ENCODE measurements at places on chromosomes 1 and 21.

GRCh38 chr1:38891753-38892152 is 10.4 kb upstream of the GJA9 start:
- no peak for DNase-seq

DNA sequence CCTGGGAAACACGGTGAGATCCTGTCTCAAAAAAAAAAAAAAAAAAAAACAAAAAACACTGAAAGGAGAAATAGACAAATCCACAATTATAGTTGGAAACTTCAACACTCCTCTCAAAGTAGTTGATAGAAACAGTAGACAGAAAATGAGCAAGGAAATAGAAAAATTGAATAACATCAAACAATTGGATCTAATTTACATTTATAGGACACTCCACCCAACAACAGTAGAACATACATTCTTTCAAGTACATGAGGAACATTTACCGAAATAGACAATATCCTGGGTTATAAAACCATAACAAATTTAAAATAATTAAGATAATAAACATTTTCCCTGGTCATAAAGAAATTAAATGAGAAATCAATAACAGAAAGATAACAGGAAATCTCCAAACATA is 14.9 kb upstream of the ZMYM1 start:
- DNase-seq, result no peak

GRCh38 chr1:94039871-94040569 is 80.9 kb downstream of the ABCA4 start:
- DNase-seq, result no peak

DNA sequence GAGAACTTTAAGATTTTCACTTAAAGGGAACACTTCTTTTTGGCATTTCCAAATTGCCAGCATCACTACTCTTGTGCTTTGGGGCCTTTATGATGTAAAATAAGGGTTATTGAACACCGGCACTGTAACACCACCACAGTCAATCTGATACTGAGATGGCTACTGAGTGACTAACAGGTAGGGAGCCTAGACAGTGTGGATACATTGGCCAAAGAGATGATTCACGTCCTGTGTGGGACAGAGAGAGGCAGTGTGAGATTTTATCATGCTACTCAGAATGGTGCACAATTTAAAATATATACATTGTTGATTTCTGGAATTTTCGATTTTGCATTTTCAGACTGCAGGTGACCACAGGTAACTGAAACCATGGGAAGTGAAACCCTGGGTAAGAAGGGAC is 261.6 kb downstream of the SPATA17 start:
- DNase-seq, result no peak

DNA sequence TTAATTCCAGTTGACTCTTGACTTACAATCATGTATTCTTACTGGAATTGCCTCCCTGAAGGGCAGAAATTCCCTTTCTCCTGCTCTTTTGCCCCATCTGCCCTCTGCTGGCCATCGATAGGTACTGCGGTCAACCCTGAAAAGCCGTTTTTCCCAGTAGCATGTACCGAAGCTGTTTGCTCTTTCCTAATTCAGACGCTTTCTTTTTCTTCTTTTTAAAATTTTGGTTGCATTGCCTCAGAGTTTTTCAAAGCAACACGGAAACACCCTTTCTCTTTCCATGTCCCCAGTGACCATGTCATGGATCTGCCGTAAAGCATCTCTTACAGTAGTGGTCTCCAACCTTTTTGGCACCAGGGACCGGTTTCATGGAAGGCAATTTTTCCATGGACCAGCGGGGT is 164.2 kb upstream of the C1orf21 start:
- no peak for DNase-seq

- DNase-seq, result no peak
These were observed 88.6 kb downstream of the ADAMTS1 start for GRCh38 chr21:26756491-26757159.

- DNase-seq, result no peak
These were observed 86.2 kb downstream of the CLIC6 start for GRCh38 chr21:34754690-34755647.

DNA sequence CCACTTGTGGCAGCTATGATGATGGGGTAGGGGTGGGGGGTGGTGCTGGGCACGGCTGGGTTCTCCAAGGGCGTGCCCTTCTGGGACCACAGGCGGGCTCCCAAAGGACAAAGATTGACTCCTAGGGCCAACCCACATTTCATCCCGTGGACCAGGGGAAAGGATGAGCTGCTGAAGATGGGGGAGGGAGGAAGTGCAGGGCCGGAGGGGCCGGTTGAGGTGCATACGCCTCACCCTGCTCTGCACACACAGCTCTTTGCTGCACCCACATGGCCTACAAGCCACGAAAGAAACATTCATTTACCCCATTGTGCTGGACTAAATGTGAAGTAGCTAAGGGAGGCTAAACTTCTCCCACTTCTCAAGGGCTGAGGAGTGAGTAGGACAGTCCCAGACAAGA is 34.2 kb upstream of the GNPAT start:
- no peak for DNase-seq

DNA sequence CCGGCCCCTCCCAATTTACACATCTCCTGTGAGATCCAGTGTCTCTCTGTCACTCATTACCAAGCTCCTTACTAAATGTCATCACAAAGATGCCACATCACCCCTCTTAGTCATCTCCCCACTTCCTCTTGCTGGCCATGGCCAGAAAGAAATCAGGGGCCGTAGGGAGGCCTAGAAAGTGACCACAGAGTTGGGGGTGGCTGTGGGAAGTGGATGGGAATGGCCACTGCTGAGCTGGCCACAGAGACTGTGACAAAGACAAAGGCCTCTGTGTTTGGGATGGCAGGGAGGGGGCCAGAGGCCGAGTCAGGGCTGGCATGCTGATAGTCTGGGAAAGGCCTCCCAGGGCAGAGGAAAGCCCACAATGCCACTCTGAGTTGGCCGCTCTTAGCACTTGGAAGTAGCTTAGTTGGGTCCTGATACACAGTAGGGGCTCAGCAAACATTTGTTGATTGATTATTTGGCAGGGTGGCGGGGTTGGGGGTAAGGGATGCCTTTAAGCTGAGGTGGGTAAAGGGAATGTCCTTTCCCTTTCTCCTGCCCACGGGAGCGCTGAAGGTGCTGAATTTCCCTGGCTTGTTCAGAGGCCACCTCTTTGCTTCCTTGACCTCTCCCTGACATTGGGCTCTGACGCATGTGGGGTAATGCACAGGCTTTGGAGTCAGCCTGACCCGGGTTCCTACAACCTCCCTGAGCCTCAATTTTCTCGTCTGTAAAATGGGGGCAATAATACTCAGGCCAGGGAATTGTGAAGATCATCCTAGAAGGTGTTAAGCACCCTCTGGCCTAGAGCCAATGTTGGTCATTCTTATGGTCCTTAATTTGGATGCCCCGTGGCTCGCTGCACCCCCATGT is 13.2 kb downstream of the NAV1 start:
- DNase-seq, result no peak

DNA sequence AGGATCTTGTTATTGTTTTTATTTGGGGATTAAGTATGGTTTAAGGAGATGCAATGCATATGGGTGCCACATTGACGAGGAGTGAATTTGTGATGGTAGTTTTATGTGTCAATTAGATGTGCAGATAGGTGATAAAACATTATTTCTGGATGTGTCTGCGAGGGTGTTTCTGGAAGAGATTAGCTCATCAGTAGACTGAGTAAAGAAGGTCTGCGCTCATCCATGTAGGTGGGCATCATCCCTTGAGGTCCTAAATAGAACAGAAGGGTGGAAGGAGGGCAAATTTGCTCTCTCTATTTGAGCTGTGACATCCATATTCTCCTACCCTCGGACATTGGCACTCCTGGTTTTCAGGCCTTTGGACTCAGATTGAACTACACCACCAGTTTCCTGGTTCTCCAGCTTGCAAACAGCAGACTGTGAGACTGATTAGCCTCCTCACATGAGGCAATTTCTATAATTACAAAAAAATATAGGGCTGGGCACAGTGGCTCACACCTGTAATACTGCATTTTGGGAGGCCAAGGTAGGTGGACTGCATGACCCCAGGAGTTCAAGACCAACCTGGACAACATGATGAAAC is 118.2 kb upstream of the ZNF678 start:
- DNase-seq, result no peak

GRCh38 chr1:90721210-90722194 is 4.4 kb upstream of the BARHL2 start:
- DNase-seq, result no peak

DNA sequence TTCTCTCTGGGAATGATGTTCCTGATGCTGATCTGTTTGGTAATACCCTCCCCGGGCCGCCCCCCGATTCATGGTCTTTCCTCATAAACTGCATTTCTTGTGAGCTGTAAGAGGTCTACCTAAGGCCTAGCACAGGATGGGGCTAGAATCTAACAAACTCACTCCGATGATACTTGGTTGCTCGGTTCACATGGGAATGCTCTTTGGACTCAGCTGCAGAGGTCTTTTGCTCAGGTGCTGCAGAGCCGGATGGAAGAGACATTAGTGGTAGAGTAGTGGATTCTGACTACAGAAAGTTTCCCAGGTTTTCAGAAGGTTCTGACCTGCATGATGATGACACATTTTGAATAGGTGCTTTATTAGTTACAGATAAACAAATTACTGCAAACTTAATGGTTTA is 8.3 kb upstream of the TMEM269 start:
- no peak for DNase-seq

DNA sequence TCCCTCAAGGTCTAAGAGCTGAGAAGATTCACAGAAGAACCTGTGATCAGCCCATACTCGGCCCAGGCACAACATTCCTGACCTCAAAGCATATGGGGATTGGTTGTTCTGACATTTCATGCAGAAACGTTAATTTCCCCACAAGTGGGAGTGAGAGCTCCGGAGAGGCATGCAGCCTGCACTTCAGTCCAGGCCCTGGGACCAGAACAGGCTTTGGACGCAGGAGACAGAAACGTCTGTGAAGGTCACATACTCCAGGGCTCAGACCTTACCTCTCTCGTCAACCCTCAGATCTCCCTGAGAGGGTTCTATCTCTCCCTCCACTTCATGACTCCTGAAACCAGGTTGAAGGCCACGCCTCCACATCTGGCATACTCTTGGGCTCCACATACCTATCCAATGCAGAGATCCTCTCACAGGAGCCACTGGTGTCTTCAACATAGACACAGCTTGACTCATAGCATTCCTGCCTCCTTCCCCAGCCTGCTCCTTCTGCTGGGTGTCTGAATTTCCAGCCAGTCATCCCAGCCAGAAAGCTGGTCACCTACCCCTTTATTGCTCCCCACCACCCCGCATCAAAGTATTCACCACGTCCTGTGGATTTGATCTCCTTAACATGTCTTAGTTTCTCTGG is 149.2 kb downstream of the OMA1 start:
- no peak for DNase-seq

- no peak for DNase-seq
These were observed 13.8 kb downstream of the GPATCH2 start for GRCh38 chr1:217617126-217617525.
